HCT116 (cell line): ENCODE measurements at places on chromosomes 2 and 18. TPM values are rescaled to one million over a fixed set of nuclear protein-coding genes. Genes with fewer than 3 reads are reported as not detected.

GRCh38 chr2:97736608-97737330, 23.4 kb downstream of the ZAP70 start:
- H3K36me3 ChIP-seq = no peaks in the 10 kb centered on the region
- H3K4me3 ChIP-seq = no peak overlapping the region
- H3K4me1 ChIP-seq = peaks cover 6% of the 10 kb centered on the region; the same call in 1 of the 2 replicates
- H3K27me3 ChIP-seq = no peaks in the 10 kb centered on the region
- H3K27ac ChIP-seq = no peak overlapping the region

- H3K4me3 ChIP-seq = no peak overlapping the region
- no peaks in the 10 kb centered on the region for H3K36me3 ChIP-seq
- no peak for DNase-seq
- H3K27me3 ChIP-seq = no peaks in the 10 kb centered on the region
- H3K27ac ChIP-seq = no peak overlapping the region
Measured at GRCh38 chr2:117553448-117553847, 261.0 kb upstream of the DDX18 start.

- peaks cover 22% of the 10 kb centered on the region for H3K4me1 ChIP-seq
- DNase-seq = no peak
- H3K4me3 ChIP-seq = no peak overlapping the region
- H3K36me3 ChIP-seq = no peaks in the 10 kb centered on the region
Measured at GRCh38 chr2:27006602-27007415, 26.0 kb upstream of the TMEM214 start.

DNA sequence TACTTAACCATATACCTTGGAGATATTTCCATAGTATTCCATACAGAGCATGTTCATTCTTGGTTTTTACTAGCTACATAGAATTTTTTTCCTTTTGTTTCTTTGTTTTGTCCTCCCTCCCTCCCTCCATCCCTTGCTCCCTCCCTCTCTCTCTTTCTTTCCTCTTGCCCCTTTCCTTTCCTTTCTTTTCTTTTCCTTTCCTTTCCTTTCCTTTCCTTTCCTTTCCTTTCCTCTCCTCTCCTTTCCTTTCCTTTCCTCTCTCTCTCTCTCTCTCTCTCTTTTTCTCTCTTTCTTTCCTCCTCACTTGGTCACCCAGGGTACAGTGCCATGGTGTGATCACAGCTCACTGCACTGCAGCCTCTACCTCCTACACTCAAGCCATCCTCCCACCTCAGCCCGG, 28.3 kb downstream of the RPL37A start:
- H3K4me3 ChIP-seq = no peak overlapping the region
- no peak for DNase-seq
- H3K27me3 ChIP-seq = no peaks in the 10 kb centered on the region
- H3K4me1 ChIP-seq = no peaks in the 10 kb centered on the region

GRCh38 chr2:237546040-237546875, 20.1 kb upstream of the PRLH start:
- H3K36me3 ChIP-seq = peaks cover 26% of the 10 kb centered on the region
- DNase-seq = no peak
- no peaks in the 10 kb centered on the region for H3K4me1 ChIP-seq
- H3K27ac ChIP-seq = no peak overlapping the region
- H3K4me3 ChIP-seq = no peak overlapping the region

DNA sequence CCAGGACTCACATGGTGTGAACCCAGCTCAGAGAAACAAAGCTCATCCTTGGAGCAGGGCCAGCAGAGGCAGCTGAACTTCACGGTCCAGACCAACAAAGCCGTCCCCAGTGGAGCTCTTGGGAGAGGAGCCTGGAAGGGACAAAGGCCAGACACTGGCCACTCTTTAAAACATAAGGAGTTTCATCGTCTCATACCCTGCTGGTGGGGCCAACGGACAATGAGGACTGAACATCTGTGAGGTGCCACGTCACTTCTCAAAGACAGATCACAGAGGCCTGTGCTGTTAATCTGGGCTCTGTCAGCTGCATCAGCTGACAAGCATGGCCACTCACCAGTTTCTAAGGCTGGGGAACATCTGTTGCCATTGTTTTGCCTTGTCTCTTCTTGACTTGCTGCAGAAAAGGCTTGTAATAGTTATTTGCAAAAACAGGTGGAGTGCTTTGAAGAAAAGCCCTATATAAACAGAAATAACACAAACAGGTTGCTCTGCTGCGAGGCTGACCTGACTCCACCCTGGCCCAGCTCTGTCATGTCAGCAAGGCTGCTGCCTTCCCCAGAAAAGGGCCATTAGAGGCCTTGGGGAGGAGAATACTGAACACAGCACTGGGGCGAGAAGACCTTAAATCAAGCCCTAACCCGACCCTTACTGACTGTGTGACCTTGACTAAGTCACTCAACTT, 68.1 kb upstream of the DAPL1 start:
- DNase-seq = no peak
- no peaks in the 10 kb centered on the region for H3K36me3 ChIP-seq
- H3K27ac ChIP-seq = no peak overlapping the region
- H3K4me3 ChIP-seq = no peak overlapping the region
- H3K27me3 ChIP-seq = no peaks in the 10 kb centered on the region; the same call in 1 of the 2 replicates

GRCh38 chr18:23068011-23068410, 67.3 kb upstream of the CABLES1 start:
- H3K27me3 ChIP-seq = no peaks in the 10 kb centered on the region
- no peak overlapping the region for H3K27ac ChIP-seq
- no peak for DNase-seq
- no peak overlapping the region for H3K4me3 ChIP-seq

GRCh38 chr18:45373286-45373880, 241.9 kb upstream of the SLC14A2 start:
- H3K27me3 ChIP-seq = no peaks in the 10 kb centered on the region
- no peak overlapping the region for H3K27ac ChIP-seq
- no peaks in the 10 kb centered on the region for H3K4me1 ChIP-seq
- DNase-seq = no peak

- no peak overlapping the region for H3K27ac ChIP-seq
- no peaks in the 10 kb centered on the region for H3K36me3 ChIP-seq
- no peak for DNase-seq
- H3K4me1 ChIP-seq = no peaks in the 10 kb centered on the region
- no peak overlapping the region for H3K4me3 ChIP-seq
Measured at GRCh38 chr2:210839034-210839433, 282.6 kb downstream of the CPS1 start.

The PROM2 gene
- 11.9 TPM for total RNA-seq

The LINC00305 gene
- not detected for total RNA-seq

- no peaks in the 10 kb centered on the region for H3K36me3 ChIP-seq
- H3K27me3 ChIP-seq = no peaks in the 10 kb centered on the region
- DNase-seq = no peak
- no peaks in the 10 kb centered on the region for H3K4me1 ChIP-seq
- H3K27ac ChIP-seq = no peak overlapping the region
Measured at GRCh38 chr2:207282916-207283315, 117.2 kb upstream of the KLF7 start.

The ASAP2 gene
- total RNA-seq = 16.5 TPM

- no peak overlapping the region for H3K27ac ChIP-seq
- no peak overlapping the region for H3K4me3 ChIP-seq
- H3K27me3 ChIP-seq = no peaks in the 10 kb centered on the region
- no peak for DNase-seq
- peaks cover 6% of the 10 kb centered on the region for H3K4me1 ChIP-seq
Measured at GRCh38 chr2:36397728-36398413, 42.3 kb downstream of the CRIM1 start.

The CNRIP1 gene
- total RNA-seq = not detected

DNA sequence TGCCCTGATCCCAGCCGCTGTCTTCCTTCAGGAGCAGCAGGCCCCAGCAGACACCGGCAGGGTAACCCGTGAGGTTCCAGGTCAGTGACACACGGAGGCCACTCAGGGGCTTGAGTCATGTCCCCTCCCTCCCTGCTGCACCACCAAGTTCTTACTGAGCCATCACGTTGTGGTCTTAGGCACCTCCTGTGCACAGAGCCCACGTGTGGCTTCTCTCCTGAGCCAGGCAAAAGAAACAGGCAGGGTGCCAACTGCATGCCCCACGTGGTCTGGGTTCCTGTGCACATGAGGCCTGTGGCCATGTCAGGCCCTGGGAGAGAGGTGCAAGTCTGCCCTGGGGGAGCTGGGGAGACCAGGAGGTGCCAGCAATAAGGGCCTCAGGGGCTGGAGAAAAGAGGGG, 264.8 kb downstream of the KLHL29 start:
- H3K4me3 ChIP-seq = no peak overlapping the region
- no peaks in the 10 kb centered on the region for H3K27me3 ChIP-seq
- H3K4me1 ChIP-seq = no peaks in the 10 kb centered on the region
- H3K36me3 ChIP-seq = no peaks in the 10 kb centered on the region
- H3K27ac ChIP-seq = no peak overlapping the region

The EPB41L3 gene
- 0.34 TPM for total RNA-seq

DNA sequence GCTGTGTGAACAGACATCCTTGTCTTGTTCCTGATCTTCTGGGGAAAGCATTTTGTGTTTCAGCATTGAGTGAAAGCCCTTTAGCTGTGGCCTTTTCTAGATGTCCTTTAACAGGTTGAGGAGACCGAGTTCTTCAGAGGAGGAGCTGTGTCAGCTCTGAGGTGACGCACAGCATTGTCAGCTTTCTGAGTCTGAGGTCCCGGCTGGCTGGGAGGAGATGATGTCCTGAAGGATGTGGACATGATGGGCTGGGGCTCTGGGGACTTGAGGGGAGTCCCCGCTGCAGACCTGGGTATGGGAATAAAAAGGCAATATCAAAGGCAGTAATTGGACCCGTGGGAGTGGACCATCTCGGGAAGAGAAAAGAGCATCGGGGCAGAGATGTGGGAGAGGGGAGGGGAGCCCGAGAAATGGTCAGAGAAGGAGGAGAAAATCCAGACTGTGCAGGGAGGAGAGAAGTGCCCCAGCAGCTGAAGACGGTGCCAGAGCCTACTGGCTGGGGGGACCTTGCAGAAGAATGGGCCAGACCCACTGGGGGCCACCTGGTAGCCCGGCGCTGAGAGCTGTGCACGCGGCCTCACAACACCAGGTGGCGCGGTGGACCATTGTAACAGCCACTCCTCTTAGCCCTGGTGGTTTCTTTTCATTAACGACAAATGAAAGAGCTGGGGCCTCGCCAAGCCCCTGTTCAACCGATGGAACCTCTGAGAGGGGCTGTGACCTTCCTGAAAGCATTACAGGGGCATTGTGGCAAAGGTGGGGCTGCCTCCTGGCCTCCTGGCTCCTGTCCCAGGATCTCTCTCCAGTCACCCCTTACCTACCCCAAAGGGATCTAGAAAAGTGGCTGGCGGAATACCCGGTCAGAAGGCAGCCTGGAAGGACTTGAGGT, 61.6 kb downstream of the ST3GAL5 start:
- no peaks in the 10 kb centered on the region for H3K27me3 ChIP-seq
- H3K36me3 ChIP-seq = no peaks in the 10 kb centered on the region
- H3K27ac ChIP-seq = no peak overlapping the region
- peak; percentile 27 for DNase-seq
- 0 out of 2 replicates have a peak, but pooled peaks cover 3% of the 10 kb centered on the region for H3K4me1 ChIP-seq
- peak overlapping the region; percentile 21 for H3K4me3 ChIP-seq

DNA sequence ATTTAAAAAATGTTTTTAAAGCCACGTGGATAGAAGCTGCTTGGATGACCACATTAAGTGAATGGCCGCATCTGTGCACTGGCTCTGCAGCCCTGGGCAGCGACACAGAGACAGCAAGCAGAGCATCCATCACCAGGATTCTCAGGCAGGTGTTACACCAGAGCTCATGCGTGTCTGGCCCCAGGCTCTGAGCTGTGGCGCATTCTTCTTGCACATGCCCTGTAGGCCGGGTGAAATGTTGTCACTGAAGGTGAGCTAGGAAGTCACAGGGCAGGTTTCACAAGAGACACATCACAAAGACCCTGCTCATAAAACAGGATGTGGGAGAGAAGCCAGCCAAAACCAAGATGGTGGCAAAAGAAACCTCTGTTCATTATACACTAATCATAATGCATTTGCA, 8.4 kb upstream of the PXDN start:
- no peaks in the 10 kb centered on the region for H3K36me3 ChIP-seq
- no peaks in the 10 kb centered on the region for H3K4me1 ChIP-seq
- H3K27ac ChIP-seq = no peak overlapping the region
- no peak for DNase-seq
- 0 out of 2 replicates have a peak, but pooled peaks cover 3% of the 10 kb centered on the region for H3K27me3 ChIP-seq

The TSPYL6 gene
- total RNA-seq = not detected

DNA sequence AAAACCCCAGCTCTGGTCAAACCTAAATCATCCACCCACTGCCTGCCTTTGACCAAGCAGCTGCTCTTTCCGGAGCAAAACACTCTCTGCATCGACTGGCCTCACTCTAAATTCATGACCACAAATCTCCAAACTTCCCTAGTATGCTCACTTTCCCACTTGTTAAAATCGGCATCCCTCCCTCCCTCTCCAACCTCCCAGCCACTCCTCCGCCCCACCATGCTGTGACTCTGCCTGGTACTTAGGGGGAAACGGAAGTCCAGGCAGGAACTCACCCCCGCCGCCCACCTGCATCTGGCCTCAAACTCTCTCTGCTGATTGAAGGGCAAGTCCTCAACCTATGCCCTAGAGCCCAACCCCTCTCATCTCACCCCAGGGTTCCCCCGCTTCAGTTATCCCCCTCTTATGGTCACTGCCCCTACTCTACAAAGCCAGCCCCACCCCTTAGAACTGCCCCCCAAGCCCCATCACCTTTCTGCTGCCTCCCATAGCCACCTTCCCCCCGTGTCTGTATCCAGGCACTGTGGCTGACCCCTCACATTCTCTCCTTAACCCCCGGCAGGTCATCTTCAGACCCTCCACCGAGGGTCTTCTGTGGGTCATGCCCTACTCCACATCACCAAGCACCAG, 3.8 kb upstream of the ADRA2B start:
- H3K4me1 ChIP-seq = peaks cover 11% of the 10 kb centered on the region
- no peak overlapping the region for H3K27ac ChIP-seq

The GBX2 gene
- total RNA-seq = 5.9 TPM

- no peak overlapping the region for H3K4me3 ChIP-seq
- H3K4me1 ChIP-seq = no peaks in the 10 kb centered on the region
- H3K27me3 ChIP-seq = 0 out of 2 replicates have a peak, but pooled peaks cover 3% of the 10 kb centered on the region
- H3K27ac ChIP-seq = no peak overlapping the region
- H3K36me3 ChIP-seq = no peaks in the 10 kb centered on the region
Measured at GRCh38 chr18:70663141-70663540, 374.3 kb downstream of the SOCS6 start.

The KCNIP3 gene
- total RNA-seq = 3.1 TPM

The ZNF892 gene
- total RNA-seq = 0.27 TPM

The SPATA3 gene
- total RNA-seq = not detected

- peak overlapping the region; percentile 23; the same call in 1 of the 2 replicates for H3K27ac ChIP-seq
- H3K36me3 ChIP-seq = no peaks in the 10 kb centered on the region
- no peaks in the 10 kb centered on the region for H3K27me3 ChIP-seq
- peak; percentile 31 for DNase-seq
Measured at GRCh38 chr2:160269803-160270570, 69.9 kb upstream of the ITGB6 start.

DNA sequence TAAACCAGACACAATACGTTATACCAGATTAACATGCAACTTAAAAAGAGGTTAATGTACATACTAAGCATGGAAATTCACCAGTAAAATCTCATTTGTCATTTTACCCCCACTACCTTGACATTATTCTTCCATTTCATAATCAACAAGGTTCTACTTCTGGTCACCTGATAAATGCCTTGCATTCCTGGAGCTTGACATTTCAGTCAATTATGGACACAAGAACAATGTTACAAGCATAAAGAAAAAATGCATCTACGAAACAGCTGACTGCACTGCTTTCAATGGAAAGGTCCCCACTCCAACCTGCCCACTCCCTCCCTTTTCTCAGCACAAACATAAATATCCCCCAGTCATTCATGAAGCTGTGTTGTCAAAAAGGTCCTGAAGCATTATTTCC, 31.4 kb downstream of the ARL5A start:
- no peak overlapping the region for H3K27ac ChIP-seq
- DNase-seq = no peak
- H3K27me3 ChIP-seq = no peaks in the 10 kb centered on the region
- peaks cover 13% of the 10 kb centered on the region for H3K4me1 ChIP-seq

- no peak overlapping the region for H3K27ac ChIP-seq
- H3K4me1 ChIP-seq = no peaks in the 10 kb centered on the region
- no peaks in the 10 kb centered on the region for H3K27me3 ChIP-seq
- DNase-seq = no peak
- H3K36me3 ChIP-seq = no peaks in the 10 kb centered on the region
- no peak overlapping the region for H3K4me3 ChIP-seq
Measured at GRCh38 chr2:105928563-105928962, 183.9 kb downstream of the NCK2 start.

The IL1R2 gene
- 0.52 TPM for total RNA-seq
